Eye (tissue), 1 donor: ENCODE measurements at places on chromosomes 12 and 14.

DNA sequence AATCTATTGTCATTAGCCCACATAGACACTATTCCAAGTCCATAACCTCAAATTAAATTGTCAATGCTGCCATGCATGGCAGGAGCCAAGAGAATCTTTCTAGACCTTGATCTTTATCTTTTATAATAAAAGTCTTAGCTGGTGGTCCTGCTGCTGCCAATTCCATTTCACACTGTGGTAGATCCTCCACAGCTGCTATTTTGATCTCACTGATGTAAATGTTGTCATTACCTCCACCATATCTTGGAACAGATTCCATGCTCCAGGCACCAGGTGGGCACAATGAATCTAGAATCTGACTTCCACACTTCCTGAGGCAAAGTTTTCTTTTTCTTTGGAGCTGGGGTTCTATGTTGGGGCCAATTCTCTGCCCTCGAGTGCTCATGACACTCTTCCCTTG, 161.2 kb downstream of the TMTC3 start:
- DNase-seq, result no peak

- DNase-seq, result peak; percentile 53
Measured at GRCh38 chr14:32078858-32079216, 1.7 kb downstream of the ARHGAP5 start.

DNA sequence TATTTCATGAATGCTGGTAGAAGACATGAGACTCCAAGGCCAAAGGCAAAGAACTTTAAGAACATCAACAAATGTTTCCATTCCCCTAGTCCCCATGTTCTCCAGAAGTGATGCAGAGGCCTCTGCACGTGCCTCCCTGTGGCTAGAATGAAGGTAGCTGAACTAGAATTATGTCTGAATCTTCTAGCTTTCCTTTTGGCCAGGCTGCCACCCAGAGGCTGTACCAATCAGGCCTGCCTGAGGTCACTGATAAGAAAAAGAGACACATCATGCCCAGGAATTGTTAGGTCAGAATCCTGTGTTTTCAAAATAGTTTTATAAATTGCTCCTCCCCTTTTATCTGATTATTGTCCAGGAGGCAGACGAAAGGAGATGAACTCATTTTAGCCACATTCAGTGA, 188.0 kb upstream of the SLC16A7 start:
- DNase-seq, result no peak

DNA sequence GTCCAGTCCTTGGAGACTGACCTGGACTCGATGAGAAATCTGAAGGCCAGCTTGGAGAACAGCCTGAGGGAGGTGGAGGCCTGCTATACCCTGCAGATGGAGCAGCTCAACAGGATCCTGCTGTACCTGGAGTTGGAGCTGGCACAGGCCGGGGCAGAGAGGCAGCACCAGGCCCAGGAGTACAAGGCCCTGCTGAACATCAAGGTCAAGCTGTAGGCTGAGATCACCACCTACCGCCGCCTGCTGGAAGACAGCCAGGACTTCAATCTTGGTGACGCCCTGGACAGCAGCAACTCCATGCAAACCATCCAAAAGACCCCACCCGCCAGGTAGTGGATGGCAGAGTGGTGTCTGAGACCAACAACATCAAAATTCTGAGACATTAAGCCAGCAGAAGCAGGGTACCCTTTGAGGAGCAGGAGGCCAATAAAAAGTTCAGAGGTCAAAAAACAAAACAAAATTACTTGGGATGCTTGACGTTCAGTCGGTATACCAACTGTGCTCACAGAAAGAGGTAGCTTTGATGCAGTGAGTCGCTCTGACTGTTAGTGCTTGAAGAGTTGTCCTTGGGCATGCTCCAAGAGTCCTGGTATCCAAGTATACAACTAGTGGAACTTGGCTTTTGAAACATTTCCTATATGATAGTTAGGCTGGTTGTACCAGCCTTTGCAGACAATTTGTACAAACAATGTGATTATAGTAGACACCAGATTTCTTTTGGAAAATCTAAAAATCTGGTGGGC, 4.8 kb downstream of the MED6 start:
- no peak for DNase-seq

DNA sequence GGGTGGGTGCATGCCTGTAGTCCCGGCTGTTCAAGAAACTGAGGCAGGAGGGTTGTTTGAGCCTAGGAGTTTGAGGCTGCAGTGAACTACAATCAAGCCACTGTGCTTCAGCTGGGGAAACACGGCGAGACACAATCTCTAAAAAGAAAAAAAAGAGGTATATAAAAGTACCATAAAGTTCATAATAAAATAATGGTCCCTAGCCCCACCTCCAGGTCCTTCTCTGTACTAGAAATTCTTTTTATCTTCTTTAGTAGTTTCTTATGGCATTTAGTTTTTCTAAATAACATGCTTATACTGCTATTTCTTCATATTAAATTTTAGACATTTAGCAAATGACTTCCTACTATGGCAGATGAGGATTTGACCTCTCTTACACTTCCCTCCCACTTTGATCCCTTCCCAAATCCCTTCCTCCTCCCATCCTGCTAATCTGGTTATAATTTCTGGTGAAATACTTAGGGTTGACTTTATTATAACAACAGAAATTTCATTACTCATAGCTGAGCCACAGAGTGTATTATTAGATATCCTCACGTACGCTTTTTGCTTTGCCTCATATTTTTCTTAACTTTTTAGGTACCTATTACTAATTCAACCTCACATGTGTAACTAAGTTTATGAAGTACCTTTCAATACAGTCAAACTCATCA, 94.7 kb downstream of the SLC41A2 start:
- no peak for DNase-seq

DNA sequence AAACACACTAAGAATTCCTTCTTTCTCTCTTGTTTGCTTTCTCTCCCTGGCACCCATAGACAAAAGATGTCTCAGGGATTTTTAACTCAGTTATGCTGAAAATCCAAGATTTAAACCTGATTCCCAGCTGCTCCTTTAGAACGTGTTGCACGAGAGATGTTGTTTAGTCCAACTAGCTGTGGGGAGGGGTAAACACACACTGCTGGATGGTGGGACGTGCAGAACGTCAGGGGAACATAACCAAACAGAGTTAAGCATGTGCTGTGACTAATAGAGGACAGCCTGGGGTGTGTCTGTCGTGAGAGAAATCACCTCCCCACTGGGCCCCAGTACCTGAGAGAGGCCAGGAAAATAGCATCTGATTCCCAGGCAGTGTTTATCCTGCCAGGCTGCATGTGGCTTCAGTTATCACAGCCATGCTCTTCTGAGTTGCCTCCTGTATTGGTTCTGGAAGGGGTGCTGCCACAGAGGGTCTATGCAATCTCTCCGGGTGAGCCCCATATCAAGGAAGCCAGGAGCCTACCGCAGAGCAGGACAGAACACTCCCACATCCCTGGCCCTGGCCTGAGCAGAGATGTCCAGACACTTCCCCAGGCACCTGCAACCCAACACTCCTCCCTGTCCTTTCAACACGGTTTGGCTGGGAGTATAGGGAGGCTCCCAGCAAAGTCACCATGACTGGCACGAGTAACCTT, 112.7 kb upstream of the EGLN3 start:
- peak; percentile 49 for DNase-seq
